Osteoblast (primary cell): ENCODE measurements at places on chromosomes 2 and 18. TPM values are rescaled to one million over a fixed set of nuclear protein-coding genes. Genes with fewer than 3 reads are reported as not detected.

GRCh38 chr18:27887287-27887686, 289.6 kb downstream of the CDH2 start:
- DNase-seq, result no peak

The COL5A2 gene
- total RNA-seq, result 632 and 879 TPM in 2 replicates

- DNase-seq, result no peak
Measured at GRCh38 chr18:35397976-35398375, 20.8 kb upstream of the ZNF396 start.

The PRKAG3 gene
- total RNA-seq, result under 0.01 and 0.29 TPM in 2 replicates

The CTNNA2 gene
- 0.29 TPM in 1 of 2 replicates, not detected in the other for total RNA-seq

- no peak for DNase-seq
Measured at GRCh38 chr2:40095000-40095399, 315.9 kb upstream of the THUMPD2 start.

The LAMA1 gene
- total RNA-seq, result 8.3 and 11.2 TPM in 2 replicates

DNA sequence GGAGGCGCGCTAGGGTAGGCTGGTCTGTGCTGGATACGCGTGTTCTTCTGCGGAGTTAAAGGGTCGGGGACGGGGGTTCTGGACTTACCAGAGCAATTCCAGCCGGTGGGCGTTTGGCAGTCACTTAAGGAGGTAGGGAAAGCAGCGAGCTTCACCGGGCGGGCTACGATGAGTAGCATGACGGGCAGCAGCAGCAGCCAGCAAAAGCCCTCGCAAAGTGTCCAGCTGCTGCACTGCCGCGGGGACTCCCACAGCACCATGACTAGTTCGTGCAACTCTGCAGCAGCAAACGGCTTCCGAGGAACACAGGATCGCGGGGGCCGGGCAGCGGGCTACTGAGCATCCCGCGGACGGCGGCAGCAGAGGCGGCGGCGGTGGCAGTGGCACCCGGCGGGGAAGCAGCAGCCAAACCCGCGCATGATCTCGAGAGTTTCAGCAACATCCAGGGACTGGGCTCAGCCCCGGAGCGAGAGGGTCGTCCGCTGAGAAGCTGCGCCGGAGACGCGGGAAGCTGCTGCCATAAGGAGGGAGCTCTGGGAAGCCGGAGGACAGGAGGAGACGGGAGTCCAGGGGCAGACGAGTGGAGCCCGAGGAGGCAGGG, 368 bp downstream of the TMEFF2 start:
- peak; percentile 81 for DNase-seq

The ASIC4 gene
- under 0.01 TPM in 1 of 2 replicates, not detected in the other for total RNA-seq

- no peak for DNase-seq
Measured at GRCh38 chr18:34911661-34912384, 129.4 kb upstream of the MAPRE2 start.

- DNase-seq, result no peak
Measured at GRCh38 chr2:54983345-54984220, 66.7 kb downstream of the RTN4 start.

The CFAP53 gene
- 0.36 and 0.59 TPM in 2 replicates for total RNA-seq

DNA sequence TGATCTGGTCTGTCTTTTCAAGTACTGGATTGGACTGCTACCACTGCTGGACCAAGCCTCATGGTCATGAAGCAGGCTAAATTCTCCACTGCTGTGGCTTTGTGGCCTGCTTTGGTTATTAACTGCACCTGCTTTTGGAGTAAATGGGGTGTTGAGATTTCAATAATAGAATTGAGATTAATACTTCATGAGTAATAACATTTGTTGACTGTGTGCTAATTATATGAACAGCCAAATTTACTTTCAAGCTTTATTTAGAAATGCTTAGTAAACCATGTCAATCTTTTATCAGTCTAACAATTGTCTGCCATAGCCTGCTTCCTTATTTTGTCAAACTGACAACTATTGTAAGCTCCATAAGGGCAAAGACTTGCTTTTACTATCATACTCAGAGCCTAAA, 27.4 kb upstream of the MTIF2 start:
- DNase-seq, result no peak

- DNase-seq, result no peak
Measured at GRCh38 chr2:152974146-152974545, 255.7 kb downstream of the ARL6IP6 start.
